ENCODE measurements at places on chromosomes 1 and 21. TPM values are rescaled to one million over a fixed set of nuclear protein-coding genes. Genes with fewer than 3 reads are reported as not detected.

GRCh38 chr1:228339766-228340685, 66.6 kb downstream of the TRIM11 start:
- peak; percentile 58 for DNase-seq
- no peak overlapping the region for H3K27ac ChIP-seq
- no peaks in the 10 kb centered on the region for H3K36me3 ChIP-seq
- H3K27me3 ChIP-seq: no peaks in the 10 kb centered on the region
- H3K4me1 ChIP-seq: no peaks in the 10 kb centered on the region

DNA sequence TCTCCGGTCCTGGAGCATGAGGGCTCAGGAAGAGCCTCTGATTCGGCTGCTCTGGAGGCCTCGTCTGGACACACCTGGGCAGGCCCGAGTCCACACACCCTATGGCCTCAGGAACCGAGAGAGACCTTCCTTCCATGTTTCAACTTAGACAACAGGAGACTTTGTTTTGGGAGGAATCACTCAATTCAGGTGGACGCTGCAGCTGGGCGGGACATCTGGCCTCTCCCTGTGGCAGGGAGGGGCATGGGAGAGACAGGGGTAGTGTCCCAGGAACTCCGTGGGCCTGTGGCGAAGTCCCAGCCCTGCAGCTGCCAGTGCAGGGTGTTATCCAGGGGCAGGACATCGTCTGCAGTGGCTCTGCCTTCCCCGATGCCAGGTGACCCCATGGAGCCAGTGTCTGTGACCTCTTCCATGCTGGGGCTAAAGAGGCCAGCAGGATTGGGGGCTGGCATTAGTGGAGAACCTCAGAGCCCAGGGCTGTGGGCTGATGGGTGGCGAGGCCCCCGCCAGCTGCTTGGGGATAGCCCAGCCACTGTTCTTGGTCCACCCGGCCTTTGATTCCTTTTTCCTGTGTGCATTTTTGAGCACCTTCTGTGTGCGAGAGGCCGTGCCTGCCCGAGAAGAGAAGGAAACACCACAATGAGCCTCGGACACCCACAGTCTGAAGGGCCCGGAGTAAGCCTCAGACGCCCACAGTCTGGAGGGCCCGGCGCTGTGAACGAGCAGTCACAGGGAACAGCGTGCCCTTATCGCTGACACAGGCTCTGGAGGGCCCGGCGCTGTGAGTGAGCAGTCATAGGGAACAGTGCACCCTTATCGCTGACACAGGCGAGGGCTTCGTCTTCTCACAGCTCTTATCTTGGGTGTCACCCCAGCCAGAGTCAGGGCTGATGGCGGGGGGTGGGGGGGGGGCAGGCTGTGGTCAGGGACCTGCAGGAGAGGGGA, 6.2 kb downstream of the COL18A1 start:
- no peaks in the 10 kb centered on the region for H3K27me3 ChIP-seq
- H3K4me1 ChIP-seq: peaks cover 15% of the 10 kb centered on the region

DNA sequence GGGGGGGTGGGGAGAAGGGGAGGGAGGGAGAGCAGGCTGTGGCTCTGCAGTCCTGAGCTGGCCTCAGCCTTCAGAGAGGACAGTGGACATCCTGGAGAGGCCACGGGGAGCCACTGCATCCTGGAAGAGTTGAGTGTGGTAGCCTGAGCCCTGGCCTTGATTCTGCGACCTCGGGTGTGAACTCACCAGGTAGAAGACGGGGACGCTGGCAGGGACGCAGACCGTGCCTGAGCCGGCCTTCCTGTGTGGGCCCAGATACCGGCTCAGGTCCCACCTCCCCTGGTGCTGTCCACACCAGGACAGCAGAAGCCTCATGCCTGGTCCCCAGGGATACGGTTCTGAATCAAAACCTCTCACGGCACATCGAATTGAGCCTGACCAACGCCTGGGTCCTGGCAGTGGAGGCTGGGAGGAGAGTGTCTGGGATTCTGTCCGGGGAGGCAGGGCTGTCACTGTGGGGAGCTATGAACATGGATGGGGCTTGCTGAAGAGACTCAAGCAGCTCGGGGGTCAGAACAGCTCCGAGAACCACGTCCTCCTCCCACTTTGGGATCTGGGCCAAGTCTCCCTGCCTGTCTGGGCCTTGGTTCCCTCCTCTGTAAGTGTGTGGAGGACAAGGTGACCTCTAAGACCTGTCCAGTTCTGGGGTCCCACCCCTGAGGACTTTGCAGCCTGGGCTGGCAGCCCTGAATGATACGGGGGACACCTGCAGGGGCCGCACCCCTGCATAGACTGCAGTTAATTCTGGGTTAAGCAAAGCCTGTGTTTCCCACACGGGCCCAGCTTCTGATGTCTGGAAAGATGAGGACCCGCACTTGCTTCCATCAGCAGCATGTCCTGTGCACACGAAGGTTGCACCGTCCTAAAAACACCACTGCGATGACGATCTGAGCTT, 30.4 kb downstream of the RRP1 start:
- DNase-seq: peak; percentile 61
- H3K27ac ChIP-seq: no peak overlapping the region
- H3K4me1 ChIP-seq: peaks cover 4% of the 10 kb centered on the region
- no peaks in the 10 kb centered on the region for H3K36me3 ChIP-seq
- no peak overlapping the region for H3K4me3 ChIP-seq

- peak; percentile 74 for DNase-seq
- H3K4me1 ChIP-seq: no peaks in the 10 kb centered on the region
- no peaks in the 10 kb centered on the region for H3K27me3 ChIP-seq
- H3K4me3 ChIP-seq: peak overlapping the region; percentile 92
These were observed 588 bp downstream of the NEXN start for GRCh38 chr1:77888781-77889642.

GRCh38 chr1:32536117-32536516, 3.1 kb upstream of the ZBTB8A start:
- no peak overlapping the region for H3K27ac ChIP-seq
- no peaks in the 10 kb centered on the region for H3K36me3 ChIP-seq
- H3K27me3 ChIP-seq: no peaks in the 10 kb centered on the region
- DNase-seq: no peak
- H3K4me3 ChIP-seq: no peak overlapping the region

GRCh38 chr1:203349773-203350524, 973 bp downstream of the FMOD start:
- H3K4me1 ChIP-seq: peaks cover 30% of the 10 kb centered on the region
- no peaks in the 10 kb centered on the region for H3K27me3 ChIP-seq
- H3K4me3 ChIP-seq: peak overlapping the region; percentile 38
- peak overlapping the region; percentile 61 for H3K27ac ChIP-seq

The HSF2BP gene
- 0.81 TPM for total RNA-seq

The ERG gene
- total RNA-seq: 4.1 TPM
